PC-3 (cell line): ENCODE measurements at places on chromosomes 7 and 10. TPM values are rescaled to one million over a fixed set of nuclear protein-coding genes. Genes with fewer than 3 reads are reported as not detected.
A peak's percentile ranks its signal among the peaks of the same experiment; 100 is the strongest.

GRCh38 chr7:23246555-23246954 is at the start of gene GPNMB:
TSS of gene GPNMB (plus strand) at chr7:23246775. CDS start at chr7:23246858, 83 bp downstream.
- H3K27ac ChIP-seq = no peak within 1 kb of the TSS
- 0 out of 2 replicates have a peak, but pooled peaks cover 7% of the 10 kb centered on the region for H3K27me3 ChIP-seq
- no peaks in the 10 kb centered on the region for H3K4me1 ChIP-seq
- DNase-seq = peak; percentile 25
- no peaks in the 10 kb centered on the region for H3K36me3 ChIP-seq

DNA sequence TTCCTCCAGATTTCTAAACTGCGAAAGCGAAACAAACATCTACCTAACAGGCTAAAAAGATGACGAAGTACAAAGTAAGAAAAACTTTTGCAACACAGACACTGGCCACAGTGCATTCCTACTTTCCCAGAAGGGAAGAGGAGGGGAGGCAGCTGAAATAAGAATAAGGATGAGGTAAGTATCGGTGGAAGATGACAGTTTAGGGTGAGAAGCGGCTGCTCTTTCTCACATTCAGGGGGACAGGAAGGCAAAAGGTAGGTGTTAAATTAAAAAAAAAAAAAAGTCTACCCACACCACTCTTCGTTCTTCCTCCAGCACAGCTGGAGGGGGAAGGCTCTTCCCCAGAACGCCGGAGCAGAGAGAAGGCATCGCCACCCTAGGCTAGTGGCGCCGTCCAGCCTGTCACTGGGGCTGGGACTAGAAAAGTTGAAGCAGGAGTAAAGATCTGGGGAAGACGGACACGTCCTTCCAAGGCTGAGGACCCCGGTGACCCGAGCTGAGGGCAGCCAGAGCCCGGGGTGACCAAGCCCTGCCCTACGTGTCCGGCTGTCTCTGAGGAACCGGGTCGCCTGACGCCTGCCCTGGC is 846 bp downstream of the DNAJC1 start:
- H3K27me3 ChIP-seq = no peaks in the 10 kb centered on the region
- peak overlapping the region; percentile 81 for H3K4me3 ChIP-seq
- no peaks in the 10 kb centered on the region; the same call in 1 of the 2 replicates for H3K36me3 ChIP-seq

Gene CNTNAP2
- 1.5 and 1.8 TPM in 2 replicates for total RNA-seq

DNA sequence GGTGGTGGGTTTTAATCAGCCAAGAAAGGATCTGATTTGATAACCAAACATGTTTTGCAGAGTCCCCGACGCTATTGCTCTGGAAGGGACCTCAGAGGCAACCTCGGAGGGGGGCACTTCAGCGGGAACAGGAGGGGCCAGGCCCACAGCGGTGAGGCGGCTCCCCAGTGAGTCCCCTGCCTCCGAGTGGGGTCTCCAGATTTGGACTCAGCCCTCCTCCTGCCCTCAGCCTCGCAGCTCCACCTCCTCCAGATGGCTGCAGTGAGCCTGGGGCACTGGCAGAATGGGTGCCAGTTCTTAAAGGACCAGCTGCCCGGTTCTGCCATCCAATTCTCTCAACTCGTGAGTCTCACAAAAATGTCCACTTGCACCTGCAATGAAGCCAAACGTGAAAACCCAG is 61.0 kb upstream of the NANOS1 start:
- no peak overlapping the region for H3K27ac ChIP-seq
- no peak for DNase-seq
- no peaks in the 10 kb centered on the region for H3K27me3 ChIP-seq
- no peaks in the 10 kb centered on the region for H3K36me3 ChIP-seq

DNA sequence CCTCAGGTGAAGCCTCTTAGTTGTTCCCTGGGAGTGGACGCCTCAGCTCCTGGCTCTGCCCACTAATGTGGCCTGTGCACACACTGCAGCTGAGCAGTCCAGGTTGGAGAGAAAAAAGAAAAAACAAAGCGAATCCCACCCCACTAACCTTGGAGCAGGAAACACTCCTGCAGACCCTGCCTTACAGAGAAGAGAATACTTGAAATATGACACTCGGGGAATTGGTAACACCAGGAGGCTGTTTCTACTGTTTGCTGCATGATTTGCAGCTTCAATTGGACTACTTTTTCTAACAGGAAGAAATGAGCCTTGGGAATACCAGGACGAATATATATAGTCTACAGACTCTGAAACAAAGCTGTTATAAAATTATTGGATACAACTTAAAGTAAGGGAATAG is 22.2 kb downstream of the CDHR3 start:
- DNase-seq = no peak
- no peak overlapping the region for H3K27ac ChIP-seq
- H3K36me3 ChIP-seq = no peaks in the 10 kb centered on the region

- no peak overlapping the region for H3K27ac ChIP-seq
- no peak overlapping the region for H3K4me3 ChIP-seq
- H3K27me3 ChIP-seq = peaks cover 3% of the 10 kb centered on the region; the same call in 1 of the 2 replicates
- no peak for DNase-seq
These were observed 34.8 kb downstream of the DNAJB9 start for GRCh38 chr7:108604307-108605077.

Gene FBXL13
- total RNA-seq = 1.1 TPM in 1 of 2 replicates, not detected in the other

GRCh38 chr7:140977741-140978140 is 37.0 kb downstream of the MRPS33 start:
- H3K4me3 ChIP-seq = no peak overlapping the region
- DNase-seq = peak; percentile 26
- H3K27ac ChIP-seq = no peak overlapping the region
- H3K4me1 ChIP-seq = peaks cover 21% of the 10 kb centered on the region

GRCh38 chr10:57336865-57337264 is 930.8 kb downstream of the IPMK start:
- no peak overlapping the region for H3K4me3 ChIP-seq
- no peak for DNase-seq
- no peaks in the 10 kb centered on the region for H3K4me1 ChIP-seq
- H3K27ac ChIP-seq = no peak overlapping the region

Gene DRGX
- 0.12 and 0.33 TPM in 2 replicates for total RNA-seq

DNA sequence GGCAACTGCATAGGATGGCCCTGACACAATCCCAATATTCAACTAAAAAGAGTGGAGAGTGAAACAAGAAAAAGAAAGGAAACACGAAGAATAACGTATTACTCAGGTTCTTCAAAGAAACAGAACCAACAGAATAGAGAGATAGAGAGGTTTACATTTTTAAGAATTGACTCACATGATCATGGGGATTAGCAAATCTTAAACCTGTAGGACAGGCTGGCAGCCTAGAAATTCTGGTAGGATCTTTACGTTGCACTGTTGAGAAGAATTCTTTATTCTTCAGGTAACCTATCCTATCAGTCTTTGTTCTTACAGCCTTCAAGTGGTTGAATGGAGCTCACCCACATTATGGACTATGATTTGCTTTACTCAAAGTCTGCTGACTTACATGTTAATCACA is 103.9 kb downstream of the AASS start:
- no peaks in the 10 kb centered on the region for H3K36me3 ChIP-seq
- H3K27ac ChIP-seq = no peak overlapping the region
- no peaks in the 10 kb centered on the region for H3K27me3 ChIP-seq
- no peaks in the 10 kb centered on the region for H3K4me1 ChIP-seq
- no peak overlapping the region for H3K4me3 ChIP-seq

DNA sequence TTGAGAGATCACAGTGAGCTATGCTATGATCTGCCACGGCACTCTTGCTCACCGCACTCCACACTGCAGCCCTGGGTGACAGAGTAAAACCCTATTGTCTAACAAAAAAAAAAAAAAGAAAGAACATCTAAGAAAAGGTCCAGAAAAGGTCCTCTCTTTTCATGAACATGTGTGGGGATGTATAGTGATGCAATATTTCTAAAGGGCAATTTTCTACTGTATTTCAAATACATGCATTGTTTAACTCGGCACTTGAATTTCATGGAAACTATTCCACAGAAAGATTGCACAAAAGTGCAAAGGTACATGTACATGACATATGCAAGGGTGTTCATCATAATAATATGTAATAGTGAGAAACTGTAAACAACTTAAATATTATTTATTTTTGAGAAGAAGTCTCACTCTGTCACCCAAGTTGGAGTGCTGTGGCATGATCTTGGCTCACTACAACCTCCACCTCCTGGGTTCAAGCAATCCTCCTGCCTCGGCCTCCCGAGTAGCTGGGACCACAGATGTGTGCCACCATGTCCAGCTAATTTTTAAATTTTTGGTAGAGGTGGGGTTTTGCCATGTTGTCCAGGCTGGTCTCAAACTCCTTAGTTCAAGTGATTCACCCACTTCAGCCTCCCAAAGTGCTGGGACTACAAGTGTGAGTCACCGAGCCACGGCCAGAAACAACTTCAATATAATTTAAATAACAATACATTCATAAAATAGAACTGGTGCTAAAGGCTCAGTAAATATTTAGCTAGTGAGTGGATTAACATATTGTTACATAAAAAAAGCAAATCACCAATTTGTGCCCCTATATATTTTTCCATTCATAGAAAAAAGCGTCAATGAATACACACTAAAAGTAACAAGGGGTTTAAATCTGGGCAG is 1.3 kb upstream of the PPRC1 start:
- H3K4me1 ChIP-seq = peaks cover 21% of the 10 kb centered on the region
- peak overlapping the region; percentile 89; the same call in 1 of the 2 replicates for H3K4me3 ChIP-seq
- H3K36me3 ChIP-seq = peaks cover 6% of the 10 kb centered on the region; the same call in 1 of the 2 replicates
- peak; percentile 56 for DNase-seq
- no peaks in the 10 kb centered on the region for H3K27me3 ChIP-seq
- H3K27ac ChIP-seq = peak overlapping the region; percentile 18; the same call in 1 of the 2 replicates

GRCh38 chr7:48933549-48934085 is 9.3 kb downstream of the CDC14C start:
- DNase-seq = no peak
- no peak overlapping the region for H3K4me3 ChIP-seq
- H3K36me3 ChIP-seq = no peaks in the 10 kb centered on the region
- H3K27ac ChIP-seq = no peak overlapping the region
- H3K4me1 ChIP-seq = no peaks in the 10 kb centered on the region

GRCh38 chr7:94562525-94562924 is 52.9 kb downstream of the CASD1 start:
- H3K27ac ChIP-seq = no peak overlapping the region
- DNase-seq = no peak
- no peak overlapping the region for H3K4me3 ChIP-seq
- 0 out of 2 replicates have a peak, but pooled peaks cover 8% of the 10 kb centered on the region for H3K4me1 ChIP-seq

Gene ANKRD7
- not detected in 2 replicates for total RNA-seq

DNA sequence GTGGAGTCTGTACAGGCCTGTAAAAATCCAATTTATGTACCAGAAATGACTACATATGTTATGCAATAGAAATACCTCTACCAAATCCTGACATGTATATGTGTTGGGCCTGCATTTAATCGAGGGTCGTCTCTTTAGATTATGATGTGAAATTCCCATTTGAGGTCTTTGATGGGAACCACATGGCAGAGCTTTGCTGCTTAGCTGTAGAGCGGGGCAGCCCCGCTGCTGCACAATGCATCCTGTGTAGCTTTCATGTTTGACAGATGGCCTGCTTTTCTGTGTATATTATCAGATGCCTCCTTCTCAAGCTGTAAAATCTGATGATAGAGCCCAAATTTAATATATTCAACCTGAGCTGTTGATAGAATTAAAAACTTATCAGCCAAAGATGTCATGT is 65.8 kb downstream of the RAB18 start:
- H3K27ac ChIP-seq = no peak overlapping the region
- DNase-seq = no peak
- H3K4me1 ChIP-seq = no peaks in the 10 kb centered on the region
- H3K4me3 ChIP-seq = no peak overlapping the region
- H3K36me3 ChIP-seq = no peaks in the 10 kb centered on the region
- H3K27me3 ChIP-seq = no peaks in the 10 kb centered on the region; the same call in 1 of the 2 replicates

Gene ZWINT
- total RNA-seq = 542 and 563 TPM in 2 replicates
